ENCODE measurements at places on chromosomes 6 and 20.

DNA sequence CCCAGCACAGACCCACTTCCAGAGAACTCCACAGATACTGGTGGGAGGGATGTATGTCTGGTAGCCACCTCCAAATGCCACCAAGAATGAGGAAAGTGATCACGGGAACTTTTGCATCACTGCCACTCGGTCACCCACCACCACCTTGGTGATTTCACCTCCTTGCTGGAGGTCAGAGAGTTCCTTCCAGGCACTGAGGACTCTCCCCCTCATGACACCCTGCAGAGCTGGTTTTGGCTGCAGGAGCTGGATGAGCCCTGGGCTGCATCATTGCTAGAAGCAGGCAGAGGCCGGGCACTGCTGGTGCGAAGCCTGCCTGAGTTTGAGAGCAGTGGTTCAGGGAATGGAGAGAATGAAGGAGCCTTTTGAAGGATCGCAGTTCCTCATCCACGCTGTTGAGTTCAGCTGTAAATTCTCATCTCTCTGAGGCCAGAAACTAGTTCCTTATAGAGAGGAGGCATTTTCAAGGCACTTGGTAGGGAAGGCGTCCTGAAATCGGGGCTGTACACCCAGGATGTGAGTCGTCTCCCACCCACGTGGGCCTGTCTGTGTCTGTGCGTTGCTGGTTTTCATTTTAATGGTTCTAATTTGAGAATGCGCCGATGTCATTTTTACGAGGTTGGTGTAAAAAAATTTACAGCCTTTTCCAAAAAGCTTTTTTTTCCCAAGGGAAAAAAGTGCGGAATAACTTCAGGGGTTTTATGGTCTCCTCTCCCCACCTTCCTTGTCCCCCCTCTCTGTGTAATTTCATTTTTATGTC, 25.0 kb downstream of the FOXP4 start:
- DNase-seq = no peak

DNA sequence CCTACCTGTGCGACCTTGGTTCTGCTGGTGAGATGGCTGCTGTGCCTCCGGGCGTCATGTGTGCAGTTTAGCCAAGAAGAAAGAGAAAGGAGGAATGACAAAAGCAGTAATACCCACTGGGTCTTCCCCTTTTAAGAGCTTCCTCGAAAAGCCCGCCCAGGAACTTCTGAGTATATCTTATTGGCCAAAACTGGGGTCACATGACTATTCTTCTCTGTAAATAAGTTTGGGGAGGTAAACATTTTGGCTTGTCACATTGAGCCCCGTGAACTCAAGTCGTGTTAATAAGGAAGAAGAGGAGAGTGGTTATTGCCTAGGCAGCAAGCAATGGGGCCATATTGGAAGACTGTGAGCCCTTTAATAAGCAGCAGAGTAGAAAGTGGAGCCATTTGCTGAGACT, 130.4 kb upstream of the ECI2 start:
- no peak for DNase-seq

GRCh38 chr20:37345339-37346235, at the start of gene SRC:
TSS of gene SRC (plus strand) at chr20:37346140. CDS start at chr20:37384154, 38,014 bp downstream.
- peak; percentile 47 for DNase-seq

DNA sequence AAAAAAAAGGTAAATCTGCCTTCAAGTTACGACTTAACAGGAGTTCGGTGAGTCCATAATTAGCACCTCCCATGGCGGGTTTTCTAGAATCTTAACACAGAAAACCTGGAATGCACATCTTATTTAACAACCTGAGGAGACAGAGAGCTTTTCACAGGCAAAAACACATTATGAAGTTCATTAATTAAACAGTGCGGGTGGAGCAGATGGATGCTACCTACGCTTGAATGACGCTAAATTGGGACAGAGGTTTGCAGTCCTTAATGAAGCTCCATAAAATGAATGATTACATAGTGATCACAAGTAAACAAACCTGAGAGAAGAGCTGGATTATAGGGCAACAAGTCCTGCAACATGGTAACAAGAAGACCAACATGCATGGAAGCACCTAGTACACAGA, 81.0 kb downstream of the INSM1 start:
- DNase-seq = no peak

GRCh38 chr20:46365487-46366220, 40.8 kb downstream of the ELMO2 start:
- DNase-seq = no peak

DNA sequence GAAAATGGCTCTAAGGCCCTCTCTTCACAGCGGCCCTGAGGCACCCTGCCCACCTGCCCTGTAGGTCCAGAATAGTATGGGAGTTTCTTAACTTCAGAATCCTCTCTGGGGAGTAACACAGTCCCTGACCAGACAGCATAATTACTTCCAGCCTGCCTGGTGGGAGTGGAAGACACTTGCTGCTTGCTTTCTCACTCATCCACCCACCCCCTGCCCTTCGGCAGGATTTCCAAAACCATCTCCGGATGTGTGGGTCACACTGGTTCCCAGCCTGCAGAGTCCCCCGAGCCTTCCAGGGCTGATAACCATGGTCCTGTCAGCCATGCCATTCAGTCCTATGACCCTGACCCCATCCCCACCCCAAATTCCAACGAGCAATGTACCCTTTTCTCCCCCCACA, 5.4 kb downstream of the SLC29A1 start:
- DNase-seq = no peak

GRCh38 chr6:167533851-167534250, 209.0 kb downstream of the TTLL2 start:
- DNase-seq = no peak

- peak; percentile 92 for DNase-seq
These were observed 62.5 kb downstream of the CNKSR3 start for GRCh38 chr6:154447954-154448353.

DNA sequence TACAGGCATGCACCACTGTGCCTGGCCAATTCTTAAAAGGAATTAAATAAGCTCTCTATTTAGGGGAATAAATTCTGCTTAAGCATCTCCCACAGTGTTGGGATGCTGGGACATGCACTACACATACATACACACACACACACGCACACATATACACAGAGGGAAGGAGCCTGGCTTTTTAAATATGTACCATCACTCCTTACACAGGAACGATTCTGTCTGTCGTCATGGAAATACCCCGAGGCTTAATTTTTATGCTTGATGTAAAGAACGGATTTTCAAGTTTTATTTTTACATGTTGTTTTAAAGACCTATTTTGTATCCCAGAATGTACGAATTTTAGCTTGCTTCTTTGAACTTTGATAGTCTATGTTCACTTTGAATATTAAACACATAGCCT, 95.3 kb downstream of the CD109 start:
- no peak for DNase-seq

- DNase-seq = peak; percentile 13
These were observed 35.6 kb downstream of the RIOK1 start for GRCh38 chr6:7424967-7425807.

GRCh38 chr6:37006793-37007339, 1.4 kb downstream of the FGD2 start:
- DNase-seq = no peak

GRCh38 chr6:73200735-73201134, 24.6 kb downstream of the KHDC1L start:
- DNase-seq = no peak

DNA sequence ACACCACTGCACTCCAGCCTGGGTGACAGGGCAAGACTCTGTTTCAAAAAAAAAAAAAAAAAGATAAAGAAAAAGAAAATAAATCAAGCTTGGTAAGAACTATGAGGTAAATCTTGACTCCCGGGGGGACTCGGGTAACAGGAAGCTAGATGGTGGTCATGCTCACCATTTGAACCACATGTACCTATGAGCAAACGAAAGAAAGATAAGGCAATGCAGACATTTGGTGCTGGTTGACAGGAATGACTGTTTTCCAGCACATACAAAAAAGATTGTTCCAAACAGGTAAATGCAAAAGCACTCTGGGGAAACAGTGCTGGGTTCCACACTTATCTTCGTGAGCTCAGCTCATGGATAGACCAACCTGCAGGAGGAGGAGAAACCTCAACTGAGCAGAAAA, 22.8 kb upstream of the PTPN1 start:
- DNase-seq = no peak

DNA sequence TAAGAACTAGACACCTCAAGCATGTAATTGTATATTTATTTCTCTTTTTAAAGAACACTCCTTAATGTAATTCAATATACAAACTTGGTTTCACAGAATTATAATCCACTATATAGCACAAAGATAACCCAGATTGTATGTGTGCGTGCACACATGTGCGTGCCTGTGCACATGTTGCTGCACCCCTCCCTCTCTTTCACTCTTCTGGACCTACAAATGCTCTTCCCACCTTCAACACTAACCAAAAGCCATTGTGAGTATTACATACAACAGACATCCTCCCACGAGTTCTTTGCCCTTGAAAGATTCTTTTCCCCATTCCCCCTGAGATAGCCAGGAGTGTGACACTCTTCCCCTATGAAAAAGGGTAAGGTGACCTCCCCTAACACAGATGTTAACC, 193.5 kb downstream of the HIVEP2 start:
- no peak for DNase-seq

DNA sequence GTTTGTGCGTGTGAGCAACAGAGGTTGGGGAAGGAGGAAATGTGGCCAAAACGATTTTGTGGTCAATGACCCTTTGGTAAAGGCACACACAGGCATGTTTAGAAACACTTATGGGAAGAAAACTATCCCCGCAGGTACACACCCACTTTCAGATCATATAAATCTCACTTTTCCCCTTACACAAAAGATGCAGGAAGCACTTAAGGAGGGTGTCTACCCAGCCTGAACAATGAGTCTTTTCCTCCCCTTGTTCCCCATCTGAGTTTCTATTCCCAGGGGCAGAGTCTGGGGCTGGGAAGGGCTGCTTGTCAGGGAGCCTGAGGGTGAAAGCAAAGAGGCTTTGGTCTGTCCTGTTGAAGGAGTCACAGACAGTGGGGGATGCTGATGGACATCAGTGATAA, 193.2 kb upstream of the SALL4 start:
- DNase-seq = peak; percentile 75

GRCh38 chr6:47420394-47421371, 56.9 kb upstream of the CD2AP start:
- peak; percentile 3 for DNase-seq

DNA sequence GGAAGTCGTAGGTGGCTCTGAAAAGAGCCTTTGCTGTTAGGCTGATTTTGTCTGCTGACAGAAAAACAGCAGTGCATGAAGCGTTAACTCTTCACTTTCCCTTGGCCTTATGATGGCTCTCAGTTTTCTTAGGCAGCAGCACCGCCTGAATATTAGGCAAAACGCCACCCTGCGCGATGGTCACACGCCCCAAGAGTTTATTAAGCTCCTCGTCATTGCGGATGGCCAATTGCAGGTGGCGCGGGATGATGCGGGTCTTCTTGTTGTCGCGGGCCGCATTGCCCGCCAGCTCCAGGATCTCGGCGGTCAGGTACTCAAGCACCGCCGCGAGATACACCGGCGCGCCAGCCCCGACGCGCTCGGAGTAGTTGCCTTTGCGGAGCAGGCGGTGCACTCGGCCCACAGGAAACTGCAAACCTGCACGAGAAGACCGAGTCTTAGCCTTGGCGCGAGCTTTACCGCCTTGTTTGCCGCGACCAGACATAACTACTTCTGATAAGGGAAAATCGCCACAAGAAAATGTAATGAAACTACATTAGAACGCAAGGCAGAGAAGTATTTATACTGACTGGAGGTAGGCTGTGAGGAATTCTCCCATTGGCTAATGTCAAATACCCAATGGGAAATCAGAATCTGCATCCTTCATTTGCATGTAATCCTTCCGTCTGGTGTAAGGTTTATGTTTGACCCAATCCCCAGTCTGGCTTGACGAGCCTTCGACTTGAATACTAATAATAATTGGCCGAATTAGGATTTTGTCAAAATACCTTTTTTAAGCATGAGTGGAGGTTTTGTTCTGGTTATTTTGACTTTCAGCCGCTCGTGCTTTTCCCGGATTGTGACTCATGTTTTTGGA, 53.9 kb upstream of the HFE start:
- peak; percentile 96 for DNase-seq

DNA sequence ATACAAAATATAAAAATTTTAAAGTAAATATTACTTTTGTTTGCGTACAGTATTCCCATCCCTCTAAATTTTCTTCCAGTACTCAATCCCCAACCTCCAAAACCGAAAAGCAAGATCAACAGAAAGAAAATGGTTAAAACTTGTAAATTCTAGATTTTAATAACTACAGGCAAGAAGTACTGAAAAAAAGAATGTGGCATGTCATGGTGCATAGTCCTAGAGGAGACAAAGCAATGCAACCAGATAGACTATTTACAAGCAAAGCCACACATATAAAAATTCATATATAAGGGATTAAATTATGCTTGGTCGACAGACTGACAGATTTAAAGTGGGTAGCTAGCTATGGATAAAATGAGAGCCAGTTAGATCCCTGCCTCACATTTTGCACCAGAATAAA, 56.5 kb upstream of the HFE start:
- no peak for DNase-seq

- peak; percentile 56 for DNase-seq
These were observed 36.8 kb upstream of the PRND start for GRCh38 chr20:4684837-4685413.

DNA sequence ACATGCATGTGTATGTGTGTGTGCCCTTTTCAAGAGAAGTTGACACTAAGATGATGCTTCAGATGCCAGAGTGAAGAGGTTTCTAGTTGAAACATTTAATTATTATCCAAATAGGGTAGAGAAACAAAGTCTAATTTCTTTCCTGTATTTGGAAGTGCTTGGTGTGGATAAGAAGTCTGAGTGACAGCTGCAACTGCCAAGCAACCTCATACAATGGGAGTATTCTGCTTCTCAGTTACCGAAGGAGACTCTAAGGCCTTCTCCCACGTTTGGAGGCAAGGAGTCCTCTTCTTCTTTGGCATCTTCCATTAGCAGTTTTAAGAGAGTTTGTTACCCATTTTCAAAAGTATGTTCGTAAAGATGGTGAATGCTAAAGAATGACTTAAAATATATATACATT, 82.4 kb downstream of the HDGFL1 start:
- DNase-seq = no peak

Data from lung microvascular endothelial cell (primary cell).